ENCODE measurements at places on chromosomes 6 and 20. TPM values are rescaled to one million over a fixed set of nuclear protein-coding genes. Genes with fewer than 3 reads are reported as not detected.
A peak's percentile ranks its signal among the peaks of the same experiment; 100 is the strongest.

TBC1D32 gene
- 17.4 TPM for total RNA-seq

DNA sequence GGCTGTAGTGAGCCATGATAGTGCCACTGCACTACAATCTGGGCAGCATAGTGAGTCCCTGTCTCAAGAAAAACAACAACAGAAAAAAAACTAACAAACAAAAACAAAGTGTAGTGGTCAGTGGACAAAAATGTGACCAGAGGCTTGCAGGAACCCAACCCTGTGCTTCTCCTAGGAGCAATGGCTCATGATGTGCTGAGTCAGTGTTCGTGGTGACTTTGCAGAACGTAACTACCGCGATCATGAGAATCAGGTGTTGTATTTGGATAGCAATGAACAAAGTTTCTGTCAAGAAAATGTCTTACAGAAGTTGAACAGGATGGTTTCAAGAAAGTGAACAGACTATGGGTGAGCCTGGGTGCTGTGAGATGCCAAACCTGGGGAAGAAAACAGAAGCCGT lies 18.5 kb upstream of the FOXC1 start:
- DNase-seq: no peak

- no peak for DNase-seq
Measured at GRCh38 chr6:161238500-161238899, 35.4 kb downstream of the AGPAT4 start.

DNA sequence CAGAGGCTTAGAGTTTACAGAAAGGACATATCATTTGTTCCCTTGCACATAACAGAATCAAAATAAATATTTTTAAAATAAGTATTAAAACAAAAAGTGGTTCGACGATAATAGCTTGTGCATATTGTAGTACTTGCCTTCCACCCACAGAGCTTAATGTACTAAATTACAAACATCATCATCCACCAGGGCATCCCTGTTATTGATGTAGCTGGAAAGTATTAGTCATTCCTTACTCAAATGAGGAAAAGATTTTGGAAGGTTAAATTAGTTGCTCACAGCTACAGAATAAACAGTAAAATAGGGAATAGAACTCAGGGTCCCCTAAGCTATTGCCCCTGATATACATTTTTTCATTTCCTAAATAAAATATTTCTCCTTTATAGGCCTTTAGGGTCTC lies 150.3 kb downstream of the PTPRK start:
- DNase-seq: no peak

GRCh38 chr6:113596387-113597230 lies 260.5 kb upstream of the MARCKS start:
- DNase-seq: no peak

TRERF1 gene
- total RNA-seq: 4.7 TPM

CUL9 gene
- 34.5 TPM for total RNA-seq

DNA sequence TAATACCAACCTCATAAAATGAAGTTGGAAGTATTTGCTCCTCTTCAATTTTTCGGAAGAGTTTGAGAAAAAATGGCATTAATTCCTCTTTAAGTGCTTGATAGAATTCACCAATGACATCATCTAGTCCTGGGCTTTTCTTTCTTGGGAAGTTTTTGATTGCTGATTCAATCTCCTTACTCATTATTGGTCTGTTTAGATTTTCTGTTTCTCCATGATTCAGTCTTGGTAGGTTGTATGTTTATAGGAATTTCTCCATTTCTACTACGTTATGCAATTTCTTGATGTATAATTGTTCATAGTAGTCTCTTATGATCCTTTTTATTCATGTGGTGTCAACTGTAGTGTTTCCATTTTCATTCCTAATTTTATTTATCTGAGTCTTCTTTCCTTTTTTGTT lies 176.9 kb upstream of the PRND start:
- no peak for DNase-seq

DNA sequence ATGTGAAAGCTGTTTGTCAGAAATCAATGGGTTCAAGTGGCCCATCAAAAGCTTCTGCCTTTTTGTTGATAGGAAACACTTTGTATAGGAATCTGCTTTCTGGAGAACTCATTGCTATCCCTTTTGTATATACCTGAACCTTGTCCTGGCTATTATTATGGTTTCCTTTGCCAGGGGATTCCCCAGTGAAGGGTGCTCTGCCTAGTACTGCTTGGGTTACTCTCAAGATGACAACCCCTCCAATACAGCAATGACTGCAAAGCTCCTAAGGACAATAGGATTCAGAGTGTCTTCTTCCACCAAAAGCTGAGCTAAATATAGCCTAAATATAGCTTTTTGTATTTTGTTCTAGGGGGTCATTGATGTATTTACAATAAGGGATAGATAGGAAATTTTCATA lies 54.0 kb upstream of the PTPRK start:
- peak; percentile 37 for DNase-seq

GRCh38 chr6:43399932-43400487 lies 27.3 kb upstream of the ABCC10 start:
- no peak for DNase-seq

ME1 gene
- 31.8 TPM for total RNA-seq

TFAP2C gene
- total RNA-seq: not detected

- peak; percentile 77 for DNase-seq
Measured at GRCh38 chr20:39190666-39191570, 228.8 kb downstream of the DHX35 start.

DNA sequence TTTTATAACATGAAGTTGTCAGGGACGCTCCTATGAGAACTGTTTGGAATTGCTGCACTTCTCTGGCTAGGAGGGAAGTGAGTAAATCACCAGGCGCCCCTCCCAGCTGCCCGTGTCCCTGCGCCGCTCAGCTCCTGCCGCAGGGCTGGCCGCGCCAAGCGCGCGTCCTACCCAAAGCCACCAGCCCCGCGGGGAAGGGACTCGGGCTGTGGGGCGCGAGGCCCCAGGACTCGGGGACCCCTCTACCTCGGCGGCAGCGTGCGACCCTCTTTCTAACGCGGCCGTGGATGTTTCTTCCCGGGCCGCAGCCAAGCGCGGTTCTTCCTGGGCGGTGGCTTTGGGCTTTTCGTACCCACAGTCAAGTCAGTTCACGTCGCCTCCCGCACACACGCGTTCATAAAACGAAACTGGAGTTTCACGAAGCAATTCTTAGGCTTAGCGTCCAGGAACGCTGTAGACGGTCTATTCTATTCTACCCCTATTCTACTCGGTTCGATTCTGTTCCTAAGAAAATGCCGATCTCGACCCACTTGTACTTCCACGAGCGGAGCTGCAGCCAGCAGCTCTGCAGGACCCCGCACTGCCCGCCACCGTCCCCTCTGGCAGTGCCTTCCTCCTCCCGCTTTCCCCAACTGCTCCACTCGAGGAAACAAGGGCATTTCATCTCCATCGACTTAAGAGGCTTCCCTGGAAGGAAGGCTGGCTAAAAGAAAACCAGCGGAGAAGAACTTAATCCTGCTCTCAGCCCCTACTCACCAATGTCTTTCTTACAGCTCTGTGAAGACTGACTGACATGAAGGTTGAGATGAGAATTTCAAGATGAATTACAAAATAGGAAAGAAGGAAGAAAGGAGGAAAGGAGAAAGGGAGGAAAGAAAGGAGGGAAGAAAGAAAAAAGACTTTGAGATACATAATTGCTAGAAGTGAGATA lies 15.4 kb downstream of the FOXC1 start:
- peak; percentile 97 for DNase-seq

APCDD1L gene
- total RNA-seq: 16.5 TPM

GRCh38 chr6:128463942-128464341 lies 56.5 kb downstream of the PTPRK start:
- no peak for DNase-seq

PGC gene
- not detected for total RNA-seq

DNMT3B gene
- 2.5 TPM for total RNA-seq

DNA sequence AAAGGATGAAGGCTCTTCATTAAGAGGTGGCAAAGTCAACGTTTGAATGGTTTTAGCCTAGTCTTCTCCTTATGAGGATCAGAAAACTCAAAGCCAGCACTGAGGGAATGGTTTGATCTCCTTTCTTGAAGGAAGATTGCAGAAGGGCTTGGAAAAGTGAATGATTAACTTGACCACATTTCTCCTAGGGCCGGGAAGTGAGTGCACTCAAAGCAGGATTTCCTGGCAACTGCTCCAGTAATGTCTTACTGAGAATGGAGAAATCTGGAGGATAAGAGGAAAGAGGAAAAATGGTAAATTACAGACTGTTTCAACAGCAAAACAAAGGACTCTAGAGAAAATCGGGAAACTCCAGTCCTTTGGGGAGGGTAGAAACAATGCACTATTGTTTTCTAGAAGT lies 189.0 kb upstream of the FOXA2 start:
- no peak for DNase-seq

DNA sequence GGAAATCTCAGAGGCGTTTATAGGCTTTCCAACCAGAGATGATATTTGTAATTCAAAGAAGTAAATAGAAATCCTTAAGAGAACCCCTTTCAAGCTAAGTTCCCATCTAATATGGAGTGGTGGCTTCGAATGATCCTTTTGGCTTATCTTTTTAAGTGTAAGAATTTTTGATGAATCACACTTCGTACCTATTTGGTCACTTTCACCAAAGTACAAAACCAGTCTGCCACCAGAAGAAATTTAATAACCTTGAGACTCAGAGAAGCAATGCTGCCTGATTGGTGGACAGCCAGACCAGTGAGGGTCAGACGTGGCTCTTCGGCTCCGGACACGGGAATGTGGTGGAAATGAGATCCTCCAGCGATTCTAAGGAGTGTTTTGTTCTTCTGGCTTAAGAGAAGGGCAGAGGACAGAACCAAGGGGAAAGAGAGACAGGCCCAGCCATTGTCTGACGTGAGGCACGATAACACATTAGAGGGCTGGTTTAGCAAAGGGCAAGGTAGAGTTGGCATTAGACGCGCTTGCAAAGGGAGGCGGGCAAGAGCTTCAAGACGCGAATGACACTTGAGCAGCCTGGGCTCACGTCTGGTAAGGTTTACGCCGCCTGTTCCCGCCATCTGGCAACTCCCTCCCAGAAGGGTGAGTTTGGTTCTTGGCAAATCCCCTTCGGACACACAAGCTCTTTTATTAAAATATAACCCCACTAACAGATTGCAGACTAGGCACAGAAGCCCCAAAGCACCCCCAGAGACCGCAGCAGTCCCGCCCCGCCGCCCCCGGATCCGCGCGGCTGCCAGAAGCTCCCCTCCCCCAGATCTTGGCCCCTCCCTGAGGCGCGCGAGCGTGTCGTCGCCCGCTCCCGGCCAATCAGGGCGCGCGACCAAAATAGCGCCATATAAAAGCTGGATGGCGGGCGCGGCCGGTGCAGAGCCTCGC lies 50.0 kb upstream of the EZR start:
- peak; percentile 97 for DNase-seq

CYP24A1 gene
- total RNA-seq: not detected

- DNase-seq: no peak
Measured at GRCh38 chr6:160226118-160226591, 32.5 kb downstream of the SLC22A2 start.

FAM217A gene
- total RNA-seq: not detected

TMEM151B gene
- total RNA-seq: not detected

GRCh38 chr20:43727980-43728590 lies 1.3 kb upstream of the GTSF1L start:
- no peak for DNase-seq

- no peak for DNase-seq
Measured at GRCh38 chr20:52965819-52966218, 6.3 kb upstream of the TSHZ2 start.

SLC52A3 gene
- total RNA-seq: not detected

GRCh38 chr20:31894980-31895675 lies 24.7 kb downstream of the TTLL9 start:
- DNase-seq: peak; percentile 86

SYCP2L gene
- total RNA-seq: 0.36 TPM

Measured in osteoblast (primary cell).